Left renal pelvis (tissue), 4 donors: ENCODE measurements at places on chromosomes 4 and X. TPM values are rescaled to one million over a fixed set of nuclear protein-coding genes. Genes with fewer than 3 reads are reported as not detected.

The RBPJ gene
- polyA plus RNA-seq = 106 TPM

The ARAP2 gene
- 7.4 TPM for polyA plus RNA-seq

The STK26 gene
- polyA plus RNA-seq = 9.9 TPM

DNA sequence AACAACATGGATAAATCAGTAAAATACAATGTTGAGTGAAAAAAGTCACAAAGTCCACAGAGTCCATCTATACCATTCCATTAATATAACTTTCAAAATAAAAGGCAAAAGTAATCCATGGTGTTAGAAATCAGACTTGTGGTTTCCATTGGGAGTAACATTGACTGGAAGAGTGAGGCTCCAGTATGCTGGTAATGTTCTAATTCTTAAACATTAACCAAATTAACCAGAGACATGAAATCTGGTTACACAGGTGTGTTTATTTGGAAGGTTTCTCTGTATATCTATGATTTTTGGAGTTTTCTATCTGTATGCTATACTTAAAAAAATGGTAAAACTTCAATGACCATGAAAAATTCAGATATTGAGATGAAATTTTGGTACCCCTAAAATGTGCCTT lies 42.6 kb downstream of the SULT1B1 start:
- DNase-seq = no peak

The ZBTB49 gene
- 10.4 TPM for polyA plus RNA-seq

GRCh38 chrX:106955004-106955772 lies 35.0 kb downstream of the CLDN2 start:
- no peak for DNase-seq

DNA sequence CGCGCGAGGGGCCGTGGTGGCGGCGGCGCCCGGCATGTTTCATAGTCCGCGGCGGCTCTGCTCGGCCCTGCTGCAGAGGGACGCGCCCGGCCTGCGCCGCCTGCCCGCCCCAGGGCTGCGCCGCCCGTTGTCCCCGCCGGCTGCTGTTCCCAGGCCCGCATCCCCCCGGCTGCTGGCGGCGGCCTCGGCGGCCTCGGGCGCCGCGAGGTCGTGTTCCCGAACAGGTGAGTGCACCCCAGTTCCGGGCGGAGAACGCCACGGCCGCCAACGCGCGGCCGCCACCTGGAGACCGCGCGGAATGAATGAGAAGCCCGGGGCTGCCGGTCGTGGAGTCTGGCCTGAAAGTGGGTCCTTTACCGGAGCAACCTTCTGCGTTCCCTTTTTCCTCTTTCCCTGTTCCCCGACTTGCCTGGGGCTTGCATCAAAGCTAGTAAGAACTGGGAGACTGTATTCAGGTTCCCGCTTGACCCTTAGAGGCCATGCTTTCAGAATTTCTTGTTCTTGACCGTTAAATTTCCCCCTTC lies 429 bp downstream of the NOCT start:
- DNase-seq = no peak

DNA sequence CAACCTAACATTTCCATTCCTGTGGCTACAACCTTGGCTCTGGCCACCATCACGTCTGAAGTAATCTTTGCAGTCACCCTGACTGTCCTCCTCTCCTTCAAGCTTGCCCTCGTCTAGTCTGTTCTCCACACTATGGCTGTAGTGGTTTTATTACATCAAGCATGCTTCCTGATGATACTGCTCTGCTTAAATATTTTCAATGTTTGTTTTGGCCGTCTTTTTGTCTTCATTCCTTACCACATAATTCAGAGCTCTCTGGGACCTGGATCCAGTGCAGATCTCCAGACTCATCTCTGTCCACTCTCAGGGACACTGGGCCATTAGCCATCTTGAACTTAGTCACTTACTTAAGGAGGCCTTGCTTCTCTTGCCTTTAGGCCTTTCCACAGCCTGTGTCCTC lies 27.7 kb upstream of the FREM3 start:
- no peak for DNase-seq

The MAEA gene
- polyA plus RNA-seq = 65.3 TPM

The RTL3 gene
- not detected for polyA plus RNA-seq

The AWAT1 gene
- not detected for polyA plus RNA-seq

DNA sequence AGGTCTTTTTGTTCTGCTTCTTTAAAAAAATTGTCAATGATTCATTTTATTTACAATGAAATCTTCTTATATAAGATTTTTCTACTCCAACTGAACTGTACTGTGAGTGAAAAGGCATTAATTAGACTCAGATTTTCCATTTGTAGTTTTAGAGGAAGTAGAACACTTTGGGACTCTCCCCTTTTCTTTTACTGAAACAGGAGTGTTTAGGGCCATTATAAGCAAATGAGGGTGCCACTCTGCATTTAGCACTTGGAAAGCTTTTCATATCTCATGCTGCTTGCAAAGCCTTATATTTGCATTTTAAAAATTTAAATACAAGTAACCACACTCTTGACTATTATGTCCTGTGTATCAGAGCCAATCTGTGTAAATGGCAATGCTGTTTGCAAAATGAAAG lies 584.3 kb downstream of the KLHL13 start:
- DNase-seq = no peak
